ENCODE measurements at places on chromosomes 5 and 9.

DNA sequence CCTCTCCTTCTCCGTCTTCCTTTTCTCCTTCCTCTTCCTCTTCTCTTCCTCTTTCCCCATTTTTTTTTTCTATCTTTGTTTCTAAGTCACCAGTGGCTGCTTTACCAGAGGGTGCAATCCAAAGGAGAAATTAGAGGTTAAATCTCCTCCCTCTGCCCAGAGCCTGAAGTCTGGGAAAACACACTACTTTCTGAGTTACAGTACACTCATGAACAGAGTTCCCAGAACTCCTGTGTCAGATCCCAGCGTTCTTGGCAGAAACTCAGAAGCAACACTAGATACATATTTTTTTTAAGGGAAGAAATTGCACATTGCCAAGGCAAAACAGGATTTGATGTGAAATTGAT, 189.0 kb downstream of the SNCAIP start:
- no peak for DNase-seq

- DNase-seq = no peak
These were observed 167.4 kb downstream of the TMEM167A start for GRCh38 chr5:82909771-82910170.

GRCh38 chr9:89549031-89549644, 51.2 kb upstream of the SEMA4D start:
- peak; percentile 87 for DNase-seq

DNA sequence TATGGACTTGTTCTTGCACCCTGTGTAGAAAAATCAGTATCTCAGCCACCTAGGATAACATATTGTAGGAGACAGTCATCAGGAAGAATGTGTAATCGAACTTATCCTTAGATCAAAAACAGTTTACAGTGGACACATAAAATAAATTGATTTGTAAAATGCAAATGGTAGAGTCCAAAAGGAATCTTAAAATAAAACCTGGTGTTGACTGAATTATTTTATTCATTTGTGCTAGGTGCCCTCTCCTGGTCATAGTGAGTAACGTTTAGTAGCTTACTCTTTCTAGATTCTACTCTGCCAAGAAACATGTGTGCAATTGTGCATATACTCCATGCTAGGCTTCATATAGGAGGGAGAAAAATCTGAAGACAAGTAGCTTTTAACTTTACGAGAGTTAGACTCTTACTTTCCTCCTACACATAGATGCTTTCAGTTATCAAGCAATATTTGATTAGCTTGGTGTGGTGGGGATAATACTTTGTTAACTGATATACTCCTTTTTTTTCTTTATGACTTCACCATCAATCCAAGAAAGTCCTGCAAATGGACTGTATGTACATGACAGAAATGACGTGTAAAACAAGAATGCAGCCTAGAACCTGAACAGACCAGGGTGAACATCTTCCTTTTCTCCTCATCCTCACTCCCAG, 23.7 kb upstream of the LOX start:
- DNase-seq = no peak

- no peak for DNase-seq
These were observed 40.1 kb downstream of the TMEM167A start for GRCh38 chr5:83036991-83037575.

Data from GM20000 (cell line).